ENCODE measurements at places on chromosomes 6 and 20.

- DNase-seq, result peak; percentile 6
Observed at GRCh38 chr20:57871237-57871632, 161.4 kb upstream of the PMEPA1 start.

GRCh38 chr6:20835315-20836010 lies 301.2 kb downstream of the CDKAL1 start:
- DNase-seq, result no peak

GRCh38 chr6:14981960-14982359 lies 263.9 kb upstream of the JARID2 start:
- DNase-seq, result no peak

DNA sequence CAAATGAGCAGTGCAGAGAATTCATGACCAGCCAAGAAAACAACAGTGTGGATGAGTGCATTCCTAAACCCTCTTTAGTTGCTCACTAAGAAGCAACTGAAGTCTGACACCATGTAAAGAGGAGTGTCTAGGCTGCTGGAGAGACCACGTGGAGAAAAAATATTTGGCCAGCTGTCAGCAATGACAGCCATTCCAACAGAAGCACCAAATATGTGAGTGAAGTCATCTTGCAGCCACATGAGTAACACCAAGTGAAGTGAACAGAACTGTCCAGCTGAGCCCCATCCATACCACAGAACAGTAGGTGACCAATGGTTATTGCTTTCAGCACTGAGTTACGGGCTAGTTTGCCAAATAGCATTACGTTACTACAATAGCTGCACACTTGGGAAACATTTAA lies 89.4 kb downstream of the TBXT start:
- no peak for DNase-seq

GRCh38 chr20:32570401-32571190 lies 14.5 kb downstream of the NOL4L start:
- DNase-seq, result no peak

DNA sequence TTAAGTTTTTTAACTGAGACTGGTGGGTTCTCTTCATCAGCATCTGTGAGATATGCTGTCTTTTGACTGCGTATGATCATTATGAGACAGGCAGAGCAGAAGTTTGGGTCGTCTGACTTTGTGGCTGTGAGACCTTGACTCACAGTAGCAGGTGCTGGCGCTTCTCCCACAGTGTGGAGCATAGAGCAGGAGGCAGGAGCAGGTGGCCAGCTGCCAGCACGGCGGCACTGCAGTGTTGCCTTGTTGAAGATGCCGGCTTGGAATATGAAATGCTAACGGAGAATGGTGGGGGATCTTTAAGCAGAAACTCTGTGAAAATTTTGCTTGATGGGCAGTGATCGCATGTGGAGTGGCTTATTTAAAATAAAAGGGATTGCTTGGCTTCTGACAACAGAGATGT lies 105.0 kb downstream of the TIAM2 start:
- no peak for DNase-seq

DNA sequence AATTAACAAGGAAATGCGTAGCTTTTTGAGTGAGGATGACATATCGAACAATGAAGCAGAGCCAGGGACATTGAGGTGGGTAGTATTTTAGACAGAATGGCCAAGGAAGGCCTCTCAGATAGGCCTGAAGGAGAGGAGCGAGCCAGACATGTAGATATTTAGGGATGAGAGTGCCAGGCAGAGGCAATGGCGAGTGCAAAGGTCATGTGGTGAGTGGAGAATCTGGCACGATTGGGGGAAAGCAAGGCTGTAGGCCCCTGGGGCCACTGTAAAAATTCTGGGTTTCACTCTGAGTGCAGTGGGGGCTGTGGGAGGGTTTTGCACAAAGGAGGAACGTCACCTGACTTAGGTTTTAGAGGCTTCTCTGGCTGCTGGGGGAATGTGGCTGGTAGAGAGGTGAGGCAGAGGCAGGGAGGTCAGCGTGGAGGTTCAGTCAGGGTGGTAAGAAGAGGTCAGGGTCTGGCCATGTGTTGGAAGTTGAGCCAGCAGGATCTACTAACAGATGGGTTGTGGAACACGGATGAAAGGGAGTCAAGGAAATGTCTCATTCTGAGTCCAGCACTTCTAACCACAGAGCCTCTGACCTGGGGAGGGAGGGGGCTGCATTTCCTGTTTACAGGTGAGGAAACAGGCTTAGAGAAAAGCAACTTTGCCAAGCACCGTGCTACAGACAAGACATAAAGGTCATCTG lies 11.3 kb downstream of the SIRPA start:
- no peak for DNase-seq

- no peak for DNase-seq
Observed at GRCh38 chr6:106626485-106626884, 2.8 kb downstream of the RTN4IP1 start.

Data from stimulated activated CD4-positive, alpha-beta T cell treated with anti-CD3 and anti-CD28 coated beads, Interleukin-2, amount 100 ng/mL, for 24 hours (primary cell).